ENCODE measurements at places on chromosomes 5 and 9. TPM values are rescaled to one million over a fixed set of nuclear protein-coding genes. Genes with fewer than 3 reads are reported as not detected.

- no peak for DNase-seq
Measured at GRCh38 chr5:160787240-160787639, 64.8 kb downstream of the ATP10B start.

- DNase-seq = peak; percentile 94
Measured at GRCh38 chr5:43556857-43557542, at the start of gene PAIP1. TSS of gene PAIP1 (minus strand) at chr5:43557077. CDS start at chr5:43556846, 231 bp downstream.

DNA sequence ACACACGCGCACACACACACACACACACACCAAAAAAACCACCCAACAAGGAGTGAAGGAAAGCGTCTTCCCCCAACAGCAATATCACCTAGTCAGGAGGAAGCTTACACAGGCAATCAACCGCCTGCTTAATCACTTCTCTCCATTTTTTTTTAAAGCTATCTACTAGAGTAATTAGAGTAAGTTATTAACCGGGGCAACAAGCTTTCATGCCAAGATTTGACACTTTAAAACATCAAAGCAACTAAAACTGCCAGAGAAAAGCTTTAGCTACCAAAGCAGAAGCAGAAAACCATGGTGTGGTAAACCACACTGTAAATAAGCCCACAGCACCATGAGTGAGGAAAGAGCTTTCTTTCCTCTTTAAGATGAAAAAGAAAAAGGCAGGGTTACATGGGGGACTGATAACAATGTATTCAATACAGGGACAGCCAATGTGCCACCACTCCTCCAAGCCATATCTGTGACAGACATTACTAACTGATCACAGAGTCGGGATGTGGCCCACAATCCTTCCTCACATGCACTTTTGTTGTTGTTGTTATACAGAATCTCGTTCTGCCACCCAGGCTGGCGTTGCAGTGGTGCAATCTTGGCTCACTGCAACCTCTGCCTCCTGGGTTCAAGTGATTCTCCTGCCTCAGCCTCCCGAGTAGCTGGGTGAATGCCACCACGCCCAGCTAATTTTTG lies 282.1 kb downstream of the CRB2 start:
- no peak for DNase-seq

DNA sequence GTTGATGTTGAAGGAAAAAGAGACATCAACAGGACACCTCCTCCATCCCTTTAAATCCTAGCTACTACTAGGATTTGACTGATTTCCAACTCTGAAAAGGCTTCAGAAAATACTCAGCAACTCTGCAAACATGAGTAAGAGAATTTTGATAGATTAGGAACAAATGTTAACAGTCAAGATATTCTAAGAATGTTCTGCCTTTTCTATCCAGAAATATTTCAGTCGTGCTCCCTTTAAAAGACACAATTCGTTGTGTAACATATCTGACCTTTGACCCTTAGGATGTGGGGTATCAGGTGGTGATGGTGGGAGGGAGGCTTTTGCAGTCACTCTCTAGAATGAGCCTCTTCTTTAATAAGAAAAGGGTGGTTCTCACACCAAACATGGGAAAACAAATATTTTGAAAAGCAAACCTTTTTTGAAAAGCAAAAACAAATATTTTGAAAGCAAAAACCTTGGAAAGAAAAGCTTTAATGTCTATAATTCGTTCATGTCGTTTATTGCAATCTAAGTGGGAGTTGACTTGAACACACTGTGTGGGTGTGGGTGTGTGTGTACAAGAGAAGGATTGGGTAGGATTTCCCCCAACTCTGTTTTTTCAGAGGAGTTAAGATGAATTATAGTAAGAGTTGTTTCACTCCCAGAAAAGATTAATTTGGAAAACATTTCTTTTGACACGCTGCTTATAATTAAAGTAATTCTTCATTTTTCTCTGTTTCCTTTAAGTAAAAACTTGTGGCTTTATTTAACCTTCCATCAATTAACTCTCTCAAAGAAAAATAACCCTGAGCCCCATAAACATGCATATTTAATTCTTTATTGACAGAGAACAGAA lies 152.8 kb downstream of the TMEM167A start:
- no peak for DNase-seq

- DNase-seq = no peak
Measured at GRCh38 chr9:23824830-23825591, 1.0 kb downstream of the ELAVL2 start.

DNA sequence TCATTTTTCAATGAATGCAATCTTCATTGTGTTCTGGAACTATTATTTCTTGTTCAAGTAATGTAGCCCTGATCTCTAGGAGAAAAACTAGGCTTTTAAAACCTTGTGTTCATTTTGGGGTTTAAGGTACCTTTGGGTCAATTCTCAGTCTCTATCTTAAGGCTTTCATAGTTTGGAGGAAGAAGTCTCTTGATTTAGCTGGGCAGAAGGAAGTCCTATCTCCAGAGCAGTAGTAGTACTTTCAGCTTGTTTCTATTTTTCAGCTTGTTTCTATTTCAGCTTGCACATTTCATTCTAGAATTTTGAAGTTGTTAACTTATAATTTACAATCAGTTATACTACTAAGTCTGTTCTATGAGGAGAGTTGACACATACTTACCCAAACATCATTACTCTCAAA lies 15.2 kb downstream of the CSNK1G3 start:
- DNase-seq = no peak

GRCh38 chr9:133048595-133048994 lies 13.2 kb upstream of the CEL start:
- DNase-seq = no peak

DNA sequence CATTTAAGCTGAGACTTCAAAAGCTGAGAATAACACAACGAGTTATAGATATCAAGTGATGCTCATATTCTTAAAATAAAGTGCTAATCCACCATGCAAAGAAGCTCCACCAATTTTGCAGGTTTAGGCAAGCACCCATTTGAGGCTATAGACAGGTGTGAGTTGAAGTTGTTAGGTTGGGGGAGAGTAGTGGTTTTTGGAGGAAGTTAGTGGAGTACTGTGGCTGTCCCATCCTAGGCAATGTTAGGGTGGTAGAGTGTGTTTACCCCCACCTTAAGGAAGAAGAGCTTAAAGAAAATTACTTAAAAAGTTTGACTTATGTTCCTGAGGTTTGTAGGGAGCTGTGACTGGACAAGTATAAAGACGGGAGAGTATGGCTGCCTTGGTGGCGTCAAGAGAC lies 98.9 kb upstream of the MAN2A1 start:
- DNase-seq = no peak

DNA sequence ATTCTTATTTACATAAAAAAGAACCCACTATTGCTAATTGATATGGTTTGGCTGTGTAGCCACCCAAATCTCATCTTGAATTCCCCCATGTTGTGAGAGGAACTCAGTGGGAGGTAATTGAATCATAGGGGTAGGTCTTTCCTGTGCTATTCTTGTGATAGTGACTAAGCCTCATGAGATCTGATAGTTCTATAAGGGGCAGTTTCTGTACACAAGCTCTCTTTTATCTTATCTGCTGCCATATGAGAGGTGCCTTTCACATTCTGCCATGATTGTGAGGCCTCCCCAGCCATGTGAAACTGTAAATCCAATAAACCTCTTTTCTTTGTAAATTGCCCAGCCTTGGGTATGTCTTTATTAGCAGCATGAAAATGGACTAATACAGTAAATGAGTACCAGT lies 58.2 kb upstream of the PRR16 start:
- DNase-seq = no peak

- no peak for DNase-seq
Measured at GRCh38 chr5:68287631-68287975, 72.0 kb downstream of the PIK3R1 start.

The ABCA2 gene
- 42.4 TPM for total RNA-seq

The ADAMTSL1 gene
- total RNA-seq = 5.0 TPM

All from right cardiac atrium (tissue), 5 donors.